ENCODE measurements at places on chromosomes 3 and 15.

- DNase-seq = no peak
These were observed 29.4 kb upstream of the EIF4A2 start for GRCh38 chr3:186754006-186754405.

DNA sequence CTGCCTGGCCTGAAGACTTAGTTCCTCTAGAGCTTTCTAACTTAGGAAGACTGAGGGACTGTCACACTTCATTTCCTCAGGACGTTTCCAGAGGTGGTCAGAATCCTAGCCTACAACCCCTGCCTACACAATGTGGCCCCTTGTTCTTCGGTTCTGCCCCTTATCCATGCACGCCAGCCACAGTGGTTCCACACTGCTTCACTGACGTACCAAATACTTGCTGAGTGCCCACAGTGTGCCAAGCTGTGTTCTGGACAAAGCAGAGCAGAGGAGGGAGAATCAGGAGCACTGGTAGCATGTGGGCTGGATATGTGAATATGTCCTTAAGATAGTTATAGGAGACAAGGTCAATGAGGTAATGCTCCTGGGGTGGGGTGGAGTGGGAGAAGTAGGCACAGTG is 70.5 kb upstream of the SAMMSON start:
- DNase-seq = no peak

GRCh38 chr15:99399618-99400017 is 148.3 kb downstream of the LRRC28 start:
- DNase-seq = no peak

- no peak for DNase-seq
These were observed 67.4 kb downstream of the MECOM start for GRCh38 chr3:169596126-169596525.

GRCh38 chr3:192129586-192129985 is 597.8 kb downstream of the FGF12 start:
- DNase-seq = no peak

GRCh38 chr3:166472015-166472414 is 634.8 kb upstream of the BCHE start:
- no peak for DNase-seq

DNA sequence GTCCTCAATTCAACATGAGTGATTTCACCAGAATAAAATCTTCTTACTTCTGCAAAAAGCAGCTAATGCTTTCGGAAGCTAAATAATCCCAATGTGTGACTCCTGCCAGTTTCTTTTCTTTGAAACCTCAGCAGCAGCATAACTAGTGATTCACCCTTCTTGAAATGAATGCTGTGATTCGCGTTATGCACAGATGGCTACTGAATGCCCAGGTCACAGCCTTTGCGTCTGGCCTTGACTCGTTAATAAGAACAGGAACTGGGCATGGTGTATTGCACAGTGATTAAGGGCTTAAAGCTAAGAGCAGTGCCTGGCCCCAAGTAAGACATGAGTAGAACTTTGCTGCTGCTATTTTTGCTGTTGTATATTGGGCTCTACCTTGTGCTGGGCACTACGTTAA is 19.0 kb downstream of the CGNL1 start:
- DNase-seq = no peak

GRCh38 chr3:183697610-183698317 is at the start of gene YEATS2:
TSS of gene YEATS2 (plus strand) at chr3:183697797. CDS start at chr3:183715163, 17,366 bp downstream.
- no peak for DNase-seq

GRCh38 chr3:53544357-53544756 is 49.9 kb downstream of the CACNA1D start:
- no peak for DNase-seq

DNA sequence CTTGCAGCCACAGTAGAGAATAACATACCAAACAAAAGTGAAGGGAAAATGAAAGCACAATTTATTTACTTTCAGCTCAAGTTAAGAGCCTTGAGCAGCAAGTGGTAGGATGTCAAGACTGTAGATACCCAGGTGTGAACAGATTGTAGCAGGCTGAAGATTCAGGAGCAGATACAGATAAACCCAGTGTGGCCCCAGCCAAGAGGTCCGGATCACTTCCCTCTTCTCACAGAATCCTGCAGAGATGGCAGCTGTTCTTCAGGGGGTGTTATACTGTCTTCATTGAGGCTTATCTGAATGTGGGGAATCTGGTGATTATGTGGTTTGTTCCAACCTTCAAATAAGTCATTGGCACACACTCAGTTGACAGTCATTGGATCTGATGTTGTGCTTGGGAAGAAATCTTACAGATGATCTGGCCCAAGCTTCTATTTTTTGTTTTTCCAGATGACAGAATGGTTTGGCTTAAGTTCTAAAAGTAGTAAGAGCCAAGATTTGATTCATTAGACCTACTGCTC is 2.2 kb downstream of the STARD9 start:
- no peak for DNase-seq

- no peak for DNase-seq
These were observed 49.1 kb downstream of the NR1D2 start for GRCh38 chr3:23994244-23994569.

GRCh38 chr15:78167227-78167888 is 18.2 kb downstream of the IDH3A start:
- no peak for DNase-seq

GRCh38 chr3:42979044-42979972 is at the start of gene GASK1A:
TSS of gene GASK1A (plus strand) at chr3:42979311. CDS start at chr3:42979643, 332 bp downstream.
- no peak for DNase-seq

- DNase-seq = no peak
These were observed 101.9 kb upstream of the THBS1 start for GRCh38 chr15:39478996-39479395.

DNA sequence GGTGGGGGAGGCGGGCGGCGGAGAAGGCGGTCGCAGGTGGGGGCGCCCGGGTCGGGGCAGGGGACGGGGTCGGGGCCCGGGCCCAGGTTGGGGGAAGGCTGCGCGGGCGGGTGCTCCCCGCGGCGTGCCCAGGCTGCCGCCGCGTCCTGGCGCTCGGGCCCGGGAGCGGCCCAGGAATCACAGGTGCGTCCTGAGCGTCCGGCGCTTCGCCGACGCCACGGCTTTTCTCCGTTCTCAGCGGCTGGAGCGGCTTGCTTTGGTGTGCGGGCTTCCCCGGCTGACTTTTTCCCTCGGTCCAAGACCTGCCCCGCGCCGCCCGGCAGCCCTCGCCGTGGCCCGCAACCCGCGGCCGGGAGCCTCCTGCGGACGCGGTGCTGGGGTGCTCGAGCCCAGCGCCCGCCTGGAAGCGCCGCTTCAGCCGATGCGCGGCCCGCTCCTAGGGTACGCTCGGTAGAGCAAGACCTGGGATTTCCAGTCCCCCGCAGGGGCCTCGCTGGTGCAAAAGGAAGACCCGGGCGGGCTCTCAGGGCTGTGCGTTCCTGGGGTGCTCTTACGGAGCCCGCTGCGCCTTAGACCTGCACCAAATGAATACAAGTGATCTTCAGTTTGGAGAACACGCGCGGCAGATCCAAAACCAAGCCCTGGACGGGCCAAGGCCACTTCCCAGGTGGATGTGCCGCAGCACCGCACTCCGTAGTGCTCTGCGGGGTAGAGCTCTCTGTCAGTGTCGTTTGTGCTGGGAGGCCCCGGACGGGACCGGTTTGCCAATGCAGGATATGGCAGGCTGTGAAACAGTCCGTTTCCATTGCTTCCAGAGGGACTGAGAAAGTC is 639 bp downstream of the NIPA1 start:
- DNase-seq = no peak

DNA sequence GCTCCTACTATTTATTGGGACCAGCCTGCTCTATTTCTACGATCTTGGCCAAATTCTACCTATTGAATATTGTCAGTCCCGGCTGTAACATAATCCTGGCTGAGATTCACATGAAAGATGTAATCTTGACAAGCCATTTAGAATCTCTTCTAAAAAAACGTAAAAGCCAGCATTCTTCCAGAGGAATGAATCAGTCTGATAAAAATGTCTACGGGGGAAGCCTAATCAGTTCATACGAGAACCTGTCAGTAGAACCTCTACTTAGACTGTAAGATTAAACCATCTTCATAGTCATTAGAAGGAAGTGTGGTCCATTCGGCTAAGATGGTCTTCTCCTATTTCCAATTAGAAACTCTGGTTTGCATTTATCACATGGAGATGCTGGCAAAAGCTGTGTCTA is 147.2 kb upstream of the WNT5A start:
- DNase-seq = no peak

DNA sequence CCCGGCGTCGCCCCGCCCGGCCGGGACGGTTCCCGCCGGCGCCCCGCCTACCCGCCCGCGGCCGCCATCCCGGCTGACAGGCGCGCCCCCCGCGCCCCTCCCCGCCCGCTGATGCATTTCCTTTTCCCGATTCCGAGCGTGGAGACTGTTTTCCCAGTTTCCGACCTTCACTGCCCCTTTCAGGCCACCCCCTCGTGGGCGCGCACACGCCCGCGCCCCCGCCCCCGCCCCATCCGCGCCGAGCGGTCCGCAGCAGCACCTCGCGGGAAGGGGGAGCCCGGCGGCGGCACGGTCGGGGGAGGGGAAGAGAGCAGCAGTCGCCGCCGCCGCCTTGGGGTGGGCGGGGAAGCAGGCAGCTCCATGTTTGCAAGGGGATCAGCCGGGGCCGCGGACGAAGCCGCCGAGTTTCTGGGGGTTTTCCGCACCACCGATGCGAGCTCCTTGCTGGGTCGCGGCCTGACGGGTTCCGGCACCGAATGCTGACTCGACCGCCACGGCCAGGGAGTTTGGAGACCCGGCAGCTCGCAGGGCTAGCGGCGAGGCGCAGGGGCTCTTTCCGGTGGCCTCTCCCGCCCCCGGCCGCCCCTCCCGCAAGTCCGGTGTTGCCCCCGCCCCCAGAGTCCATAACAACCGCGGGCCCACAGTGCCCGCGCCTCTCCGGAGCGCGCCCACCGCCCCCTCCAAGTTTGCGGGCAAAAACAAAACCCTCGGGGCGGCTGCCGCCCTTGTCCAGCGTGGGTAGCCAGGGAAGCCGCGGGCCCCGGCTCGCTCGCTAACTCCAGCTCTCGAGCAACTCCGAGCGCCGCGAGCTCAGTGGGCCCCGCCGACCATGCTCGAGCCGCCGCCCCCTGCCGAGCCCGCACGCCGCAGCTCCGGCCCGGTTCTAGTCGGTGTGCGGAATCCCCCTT is 3.2 kb upstream of the SIN3A start:
- no peak for DNase-seq

- DNase-seq = no peak
These were observed 6.5 kb upstream of the DNASE1L3 start for GRCh38 chr3:58217209-58217811.

GRCh38 chr15:75671730-75672602 is 24.3 kb downstream of the SNX33 start:
- no peak for DNase-seq

DNA sequence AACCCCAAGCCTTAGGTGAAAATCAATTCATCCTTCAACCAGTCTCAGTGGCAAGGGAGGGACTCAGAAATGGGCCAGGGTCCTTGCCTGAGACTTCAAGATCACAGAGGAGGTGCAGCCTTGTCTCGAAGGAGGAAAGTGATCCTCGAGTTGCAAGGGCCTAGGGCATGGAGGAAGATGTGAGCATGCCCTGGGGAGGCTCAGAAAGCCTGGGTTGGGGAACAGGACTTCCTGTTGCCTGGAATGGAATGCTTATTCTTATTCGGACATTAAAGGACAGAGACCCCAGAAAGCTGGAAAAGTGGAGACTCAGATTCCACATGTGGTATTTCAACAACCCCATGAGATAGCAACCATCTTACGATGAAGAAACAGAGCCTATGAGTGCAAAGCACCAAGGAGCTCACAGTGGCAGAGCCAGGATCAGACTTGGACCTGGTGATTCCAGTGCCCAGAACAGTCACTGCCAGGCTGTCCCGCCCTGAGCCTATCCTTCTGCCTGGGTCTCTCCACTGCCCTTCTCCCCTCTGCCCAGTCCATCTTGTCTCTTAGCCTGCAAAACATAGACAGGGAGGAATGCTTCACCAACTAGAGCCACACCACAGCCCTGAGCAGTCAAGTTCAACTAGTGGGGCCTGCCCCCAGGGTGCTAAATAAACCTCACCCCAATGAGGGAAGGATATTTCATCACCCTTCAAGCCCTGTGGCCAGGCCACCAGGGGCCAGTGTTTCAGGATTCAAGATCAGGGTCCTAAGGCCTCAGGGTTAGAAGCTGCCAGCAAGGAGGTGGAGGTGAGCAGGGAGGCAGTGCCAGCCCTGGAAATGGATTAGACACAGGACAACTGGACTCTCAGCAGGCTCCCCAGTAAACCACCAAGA is 21.9 kb downstream of the DAPK2 start:
- no peak for DNase-seq

DNA sequence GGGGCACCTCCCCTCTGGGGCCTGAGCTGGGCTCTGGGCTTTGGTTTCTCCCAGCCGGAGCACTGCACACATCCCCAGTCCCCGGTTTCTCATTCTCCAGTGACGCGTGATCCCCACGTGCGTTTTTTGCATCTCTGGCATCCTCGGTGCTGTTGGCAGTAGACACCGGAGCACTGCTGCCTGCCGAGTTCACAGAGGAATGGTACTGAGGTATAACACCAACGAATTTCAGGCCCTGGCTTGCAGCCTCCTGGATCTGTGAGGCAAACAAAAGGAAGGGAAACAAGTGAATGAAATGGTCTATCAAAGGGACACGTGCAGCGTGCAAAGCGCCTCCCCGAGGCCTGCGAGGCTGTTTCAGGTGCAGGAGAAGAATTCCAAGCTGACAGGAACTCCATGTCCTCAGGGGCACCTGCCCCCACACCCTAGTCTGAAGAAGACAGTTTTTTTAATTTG is 112.9 kb downstream of the OXNAD1 start:
- no peak for DNase-seq

DNA sequence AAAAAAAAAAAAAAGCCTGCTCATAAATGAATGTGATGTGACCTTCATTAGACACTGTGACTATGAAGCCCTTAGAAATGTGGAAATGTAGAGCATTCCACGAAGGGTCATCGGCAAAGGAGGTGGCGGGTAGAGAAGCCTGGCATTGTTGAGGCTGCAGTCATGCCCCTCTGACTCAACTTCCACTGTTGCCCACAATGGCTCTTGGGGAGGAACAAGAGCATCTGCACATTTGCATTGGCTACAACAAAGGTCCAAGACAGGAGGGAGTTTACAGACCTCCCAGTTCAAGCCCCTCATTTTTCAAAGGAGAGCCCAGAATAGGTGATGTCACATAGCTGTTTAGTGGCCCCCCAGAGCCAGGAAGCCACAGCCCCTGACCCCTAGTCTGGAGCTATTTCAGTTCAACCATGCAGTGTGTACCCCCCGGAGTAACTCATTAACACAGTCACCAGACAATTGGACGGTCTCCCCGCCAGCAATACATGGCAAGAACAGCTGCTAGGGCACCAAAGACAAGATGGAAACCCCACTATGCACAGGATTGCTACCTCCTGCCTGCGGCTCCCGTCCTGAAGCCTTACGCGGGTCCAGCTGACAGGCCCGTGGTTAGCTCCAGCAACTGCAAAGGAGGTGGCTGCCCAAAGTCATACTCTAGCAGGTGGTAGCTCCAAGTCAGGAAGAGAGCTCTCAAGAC is 56.2 kb downstream of the SH3BP5 start:
- DNase-seq = no peak

- DNase-seq = no peak
These were observed 38.6 kb downstream of the MAGEF1 start for GRCh38 chr3:184672977-184673870.
